Activated T-cell treated with anti-CD3 and anti-CD28 coated beads for 4 hours (primary cell): ENCODE measurements at places on chromosomes 2 and 18.

DNA sequence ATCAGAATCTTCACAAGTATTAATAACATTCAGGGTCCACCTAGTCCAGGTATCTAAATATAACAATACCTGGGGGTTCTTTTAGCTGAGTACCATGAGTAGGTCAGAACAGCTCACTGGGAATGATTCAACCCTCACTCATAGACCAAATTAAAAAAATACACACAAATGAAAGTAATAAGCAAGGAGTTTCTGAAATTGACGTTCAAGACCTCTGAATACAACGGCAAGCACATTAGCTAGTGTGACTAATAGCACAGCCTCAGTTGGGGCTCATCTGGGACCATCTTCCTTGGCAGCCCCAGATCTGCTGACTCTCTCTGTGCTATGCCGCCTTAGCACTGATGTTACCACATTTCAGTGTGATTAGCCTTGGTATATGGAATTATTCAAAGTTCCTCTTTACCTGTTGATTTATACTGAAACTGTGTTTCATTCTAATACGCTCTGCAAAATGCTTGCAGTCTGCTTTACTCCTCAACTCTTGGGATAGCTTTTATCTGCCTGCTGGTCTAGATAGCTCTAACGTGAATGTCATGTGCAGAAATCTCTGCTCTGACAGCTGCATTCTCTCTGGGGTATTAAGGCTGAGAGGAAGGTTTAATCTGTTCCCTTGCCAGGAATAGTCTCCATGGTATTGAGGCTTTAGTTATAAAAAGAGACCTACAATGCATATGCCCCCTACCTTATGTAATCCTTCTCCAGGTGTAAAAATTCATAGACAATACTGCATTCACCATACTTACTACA, 153.3 kb downstream of the METTL4 start:
- no peak for DNase-seq

DNA sequence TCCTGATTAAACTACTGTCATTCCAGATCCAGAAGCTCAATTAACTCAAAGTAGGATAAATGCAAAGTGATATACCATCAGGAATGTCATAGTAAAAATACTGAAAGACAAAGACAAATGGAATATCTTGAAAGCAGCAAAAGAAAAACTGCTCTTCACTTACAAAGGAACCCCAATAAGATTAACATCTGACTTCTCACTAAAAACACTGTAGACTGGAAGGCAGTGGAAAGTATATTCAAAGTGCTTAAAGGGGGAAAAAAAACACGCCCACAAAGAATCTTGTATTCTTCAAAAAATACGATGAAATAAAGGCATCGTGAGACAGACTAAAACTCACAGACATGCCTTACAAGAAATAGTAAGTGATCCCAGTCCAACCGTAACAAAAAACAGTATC, 195.7 kb downstream of the DOK6 start:
- DNase-seq, result no peak

GRCh38 chr2:239608260-239608659, 207.4 kb upstream of the HDAC4 start:
- DNase-seq, result no peak

DNA sequence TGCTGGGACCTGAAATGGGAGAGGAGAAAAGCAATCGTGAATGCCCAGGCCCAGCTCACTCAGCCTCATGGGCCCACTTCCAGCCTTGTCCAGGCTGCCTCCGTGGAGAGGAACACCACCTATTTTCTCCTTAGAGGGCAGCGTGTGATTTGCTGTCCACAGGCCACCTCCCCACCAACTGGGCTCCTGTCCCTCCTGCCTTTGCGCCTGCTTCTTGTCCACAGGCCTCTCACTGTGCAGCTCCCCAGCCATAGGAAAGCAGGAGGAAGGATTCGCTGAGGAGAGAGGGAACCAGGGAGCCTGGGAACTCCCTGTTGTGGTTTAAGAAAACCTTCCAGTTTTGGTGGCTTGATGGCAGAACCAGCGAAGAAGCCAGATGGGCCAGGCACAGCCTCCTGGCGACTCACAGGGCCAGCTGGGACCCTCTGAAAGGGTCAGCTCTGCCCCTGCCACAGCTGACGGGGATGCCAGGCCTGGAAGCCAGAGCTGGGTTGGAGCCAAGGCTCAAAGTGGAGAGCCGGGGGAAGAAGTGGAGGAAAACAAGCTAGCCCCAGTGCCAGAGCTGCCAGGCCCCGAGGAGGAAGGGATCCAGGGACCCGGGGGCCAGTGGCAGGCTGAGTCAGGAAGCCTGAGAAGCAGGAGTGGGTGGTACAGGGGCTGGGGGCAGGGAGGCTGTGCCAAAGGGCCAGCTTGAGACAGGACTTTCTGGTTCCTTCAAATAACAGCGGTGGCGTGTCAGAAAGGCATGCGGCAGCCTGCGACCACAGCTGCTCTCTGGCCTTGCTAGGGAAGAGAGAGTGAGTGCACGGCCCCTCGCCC, 9.9 kb downstream of the TMBIM1 start:
- DNase-seq, result no peak

GRCh38 chr2:129778584-129778877, 200.9 kb upstream of the RAB6C start:
- DNase-seq, result no peak

DNA sequence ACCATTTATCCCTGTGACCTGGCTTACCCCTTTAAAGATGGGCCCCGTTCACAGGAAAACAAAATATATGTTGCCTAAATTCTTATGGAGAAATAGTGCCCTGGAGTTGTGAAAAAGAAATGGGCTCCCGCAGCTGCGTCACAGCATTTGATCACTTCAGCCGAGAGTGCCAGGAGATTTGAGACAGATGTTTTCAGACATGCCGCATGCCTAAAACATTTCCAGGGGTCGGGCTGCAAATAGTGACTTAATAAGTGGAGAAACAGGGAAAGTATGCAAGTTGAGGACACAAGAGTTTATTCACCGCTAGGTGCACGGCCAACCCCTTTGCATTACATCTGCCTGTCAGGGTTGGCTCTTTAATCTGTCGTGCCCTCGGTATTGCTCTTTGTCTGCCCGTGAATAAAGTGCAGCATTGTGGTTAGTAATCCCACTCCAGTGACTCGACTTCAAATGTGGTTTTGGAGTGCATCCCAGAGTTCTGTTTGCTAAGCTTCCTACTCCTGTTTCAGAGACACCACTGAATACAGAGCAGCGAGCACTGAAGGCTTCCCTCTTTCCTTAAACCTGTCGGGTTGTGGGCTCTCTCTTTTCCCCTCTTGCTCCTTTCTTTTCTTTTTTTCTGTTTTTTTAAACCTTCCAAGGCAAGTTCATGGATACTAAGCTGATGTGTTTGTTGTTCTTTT, 187.5 kb downstream of the LTBP1 start:
- no peak for DNase-seq

DNA sequence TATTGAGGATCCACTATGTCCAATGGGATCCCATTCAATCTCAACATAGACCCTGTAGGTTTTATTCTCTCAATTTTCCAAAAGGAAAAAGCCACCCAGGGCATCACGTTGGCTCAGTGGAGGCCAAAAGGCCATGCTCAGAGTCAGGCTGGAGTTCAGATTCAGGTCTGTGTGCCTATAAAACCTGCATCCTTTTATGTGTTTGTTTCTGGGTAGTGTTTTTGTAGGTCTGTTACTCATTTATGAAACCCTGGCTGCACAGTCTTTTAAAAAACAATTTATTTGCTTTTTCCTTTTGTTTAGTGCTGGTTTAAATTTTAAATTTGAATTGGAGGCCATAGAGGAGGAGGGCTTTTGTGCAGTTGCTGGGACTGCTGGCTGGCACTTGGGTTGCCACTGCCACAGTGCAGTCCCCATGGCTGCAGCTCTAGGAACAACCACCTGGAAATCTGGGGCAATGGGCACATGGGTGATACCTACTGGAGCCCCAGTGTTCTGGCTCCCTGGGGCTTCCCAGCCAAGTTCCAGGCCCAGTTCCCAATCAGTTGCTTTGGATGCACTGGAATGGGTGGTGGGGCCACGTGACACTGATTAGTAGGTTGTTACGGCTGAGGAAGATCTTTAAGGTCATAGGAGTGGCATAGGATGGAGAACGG, 31.3 kb downstream of the IL1R2 start:
- DNase-seq, result no peak

GRCh38 chr2:73822276-73822675, 6.5 kb upstream of the STAMBP start:
- DNase-seq, result no peak

DNA sequence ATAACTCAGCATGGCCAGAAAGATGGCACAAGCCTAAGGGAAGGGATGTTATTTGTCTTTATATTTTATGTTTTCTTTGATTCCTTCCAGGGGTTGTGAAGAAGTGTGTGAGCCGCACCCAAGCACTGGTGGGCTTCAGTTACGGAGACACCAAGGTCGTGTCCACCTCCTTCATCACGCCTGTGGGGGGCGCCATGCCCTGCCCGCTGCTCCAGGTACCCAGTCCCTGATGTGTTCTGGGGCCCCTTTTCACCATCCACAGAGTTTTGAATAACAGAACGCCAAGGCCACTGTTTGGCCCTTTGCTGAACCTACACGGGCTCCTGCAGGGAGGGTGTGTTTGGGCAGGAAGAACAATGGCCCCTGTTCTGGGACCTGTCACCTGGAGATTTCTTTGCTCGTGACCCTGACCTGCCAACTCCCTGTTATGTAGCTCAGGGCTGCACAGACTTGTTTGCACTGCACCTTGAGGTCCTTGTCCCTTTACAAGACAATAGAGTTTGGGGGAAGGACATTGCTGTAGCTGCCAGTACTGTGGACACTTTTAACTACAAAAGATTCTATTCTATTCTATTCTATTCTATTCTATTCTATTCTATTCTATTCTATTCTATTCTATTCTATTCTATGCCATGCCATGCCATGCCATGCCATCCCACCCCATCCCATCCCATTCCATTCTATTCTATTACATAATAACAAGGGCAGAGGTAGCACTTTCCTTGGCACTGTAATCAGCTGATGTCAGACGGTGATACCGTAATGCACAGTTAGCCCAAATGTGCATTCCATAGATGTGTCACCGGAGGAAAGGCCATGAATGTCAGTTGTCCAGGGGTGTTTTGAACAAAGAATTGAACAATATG, 48.2 kb upstream of the CNGA3 start:
- DNase-seq, result no peak

- DNase-seq, result no peak
These were observed 1919.9 kb upstream of the LRRTM1 start for GRCh38 chr2:82224301-82224940.
